ENCODE measurements at places on chromosomes 12 and 14.

- no peak for DNase-seq
Measured at GRCh38 chr14:52110441-52111086, 41.7 kb upstream of the NID2 start.

DNA sequence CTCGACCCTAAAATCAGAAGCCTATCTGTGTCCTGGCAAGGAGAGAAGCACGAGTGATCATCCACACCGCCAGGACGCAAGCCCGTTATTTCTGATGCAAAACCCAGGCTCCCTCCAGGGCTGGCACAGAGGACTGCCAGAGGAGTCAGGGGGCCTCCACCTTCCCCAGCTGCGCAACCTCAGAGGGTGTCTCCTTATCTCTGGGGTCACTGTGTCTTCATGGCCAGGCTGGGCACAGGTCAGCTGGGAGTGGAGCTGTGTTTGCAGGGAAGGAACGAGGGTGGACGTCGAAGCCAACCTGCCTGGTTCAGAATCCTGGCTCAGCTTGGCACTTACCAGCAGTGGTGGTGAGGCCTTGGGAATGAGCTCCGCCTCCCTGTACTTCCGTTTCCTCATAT lies 12.0 kb upstream of the SERPINA3 start:
- DNase-seq = no peak

GRCh38 chr12:122839907-122840554 lies 4.8 kb downstream of the HIP1R start:
- DNase-seq = no peak

GRCh38 chr14:68843471-68844209 lies 50.8 kb upstream of the ZFP36L1 start:
- DNase-seq = peak; percentile 77

DNA sequence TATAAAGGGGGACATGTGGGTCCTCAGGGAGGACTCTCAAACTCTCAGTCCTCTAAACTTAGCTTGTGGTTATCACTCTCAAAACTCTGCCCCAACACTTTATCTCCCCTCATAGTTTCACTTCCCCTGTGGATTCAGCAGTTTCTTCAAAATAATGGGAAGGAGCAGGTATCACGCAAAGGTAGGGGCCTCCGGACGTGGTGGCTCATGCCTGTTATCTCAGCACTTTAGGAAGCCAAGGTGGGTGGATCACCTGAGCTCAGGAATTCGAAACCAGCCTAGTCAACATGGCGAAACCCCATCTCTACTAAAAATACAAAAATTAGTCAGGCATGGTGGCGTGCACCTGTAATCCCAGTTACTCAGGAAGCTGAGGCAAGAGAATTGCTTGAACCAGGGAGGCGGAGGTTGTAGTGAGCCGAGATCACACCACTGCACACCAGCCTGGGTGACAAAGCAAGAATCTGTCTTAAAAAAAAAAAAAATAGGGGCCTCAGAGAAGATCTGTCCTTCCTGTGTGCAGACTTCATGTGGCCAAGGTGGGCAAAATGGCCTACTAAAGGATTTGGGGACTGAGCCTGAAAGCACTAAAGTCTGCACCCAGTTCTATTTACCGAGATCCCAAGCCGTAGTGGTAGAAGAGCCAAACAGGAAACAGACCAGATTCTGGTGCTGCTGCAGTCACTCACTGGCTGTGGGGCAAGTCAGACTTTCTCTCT lies 6.4 kb downstream of the ITGB7 start:
- peak; percentile 51 for DNase-seq

DNA sequence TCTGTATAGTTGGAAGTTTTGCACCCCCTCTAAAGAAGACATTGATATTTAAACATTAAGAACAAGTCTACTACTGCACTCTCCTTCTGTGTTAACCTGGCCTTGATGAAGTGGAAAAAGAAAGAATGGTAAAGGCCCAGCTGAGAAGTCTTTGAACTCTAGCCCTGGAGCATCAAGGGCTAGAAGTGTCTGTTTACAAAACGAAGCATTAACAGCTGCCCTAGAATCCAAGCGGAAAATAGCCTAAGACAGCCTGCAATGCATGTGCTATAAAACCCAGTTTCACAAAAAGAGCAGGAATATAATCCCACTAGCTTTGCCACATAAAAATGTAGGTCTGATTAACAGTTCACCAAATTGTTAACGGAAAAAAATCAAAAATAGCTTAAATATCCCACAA lies 60.5 kb downstream of the NUMB start:
- no peak for DNase-seq

DNA sequence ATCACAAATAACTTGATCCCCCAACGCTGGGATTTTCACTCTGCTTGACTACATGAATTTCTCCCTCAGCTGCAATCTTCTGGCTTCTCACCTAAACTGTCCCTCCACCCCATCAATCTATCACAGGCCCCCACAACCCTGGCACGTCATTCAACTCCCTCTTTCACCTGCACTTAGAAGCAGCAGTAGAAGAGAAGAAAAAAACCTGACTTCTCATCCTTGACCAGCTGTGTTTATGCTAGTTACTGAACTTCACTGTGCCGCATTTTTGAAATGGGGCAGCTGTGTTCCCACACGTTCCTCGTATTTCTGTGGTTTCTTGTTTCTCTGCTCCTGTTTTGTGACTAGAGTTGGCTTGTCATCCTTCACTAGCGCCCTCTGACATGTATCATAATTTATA lies 35.0 kb downstream of the ITPR2 start:
- DNase-seq = no peak

DNA sequence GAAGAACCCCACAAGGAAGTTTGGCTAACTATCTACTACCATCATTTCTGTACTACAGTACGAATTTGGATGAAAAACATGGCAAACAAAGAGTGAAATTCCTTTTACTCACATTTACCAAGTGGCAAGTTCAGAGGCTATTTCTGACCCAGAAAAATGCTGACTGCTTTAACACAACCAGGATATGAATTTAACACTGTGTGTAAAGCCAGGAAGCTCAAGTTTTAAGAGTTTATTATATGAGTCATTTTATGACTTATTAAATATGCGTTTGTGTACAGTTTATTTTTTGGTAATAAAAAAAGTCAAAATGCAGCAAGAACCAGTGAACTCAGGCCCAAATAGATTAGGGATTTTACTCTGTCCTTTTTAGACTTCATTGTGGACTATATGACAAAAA lies 58.4 kb upstream of the STAC3 start:
- no peak for DNase-seq

- DNase-seq = no peak
Measured at GRCh38 chr12:49805409-49805808, 22.8 kb downstream of the NCKAP5L start.

DNA sequence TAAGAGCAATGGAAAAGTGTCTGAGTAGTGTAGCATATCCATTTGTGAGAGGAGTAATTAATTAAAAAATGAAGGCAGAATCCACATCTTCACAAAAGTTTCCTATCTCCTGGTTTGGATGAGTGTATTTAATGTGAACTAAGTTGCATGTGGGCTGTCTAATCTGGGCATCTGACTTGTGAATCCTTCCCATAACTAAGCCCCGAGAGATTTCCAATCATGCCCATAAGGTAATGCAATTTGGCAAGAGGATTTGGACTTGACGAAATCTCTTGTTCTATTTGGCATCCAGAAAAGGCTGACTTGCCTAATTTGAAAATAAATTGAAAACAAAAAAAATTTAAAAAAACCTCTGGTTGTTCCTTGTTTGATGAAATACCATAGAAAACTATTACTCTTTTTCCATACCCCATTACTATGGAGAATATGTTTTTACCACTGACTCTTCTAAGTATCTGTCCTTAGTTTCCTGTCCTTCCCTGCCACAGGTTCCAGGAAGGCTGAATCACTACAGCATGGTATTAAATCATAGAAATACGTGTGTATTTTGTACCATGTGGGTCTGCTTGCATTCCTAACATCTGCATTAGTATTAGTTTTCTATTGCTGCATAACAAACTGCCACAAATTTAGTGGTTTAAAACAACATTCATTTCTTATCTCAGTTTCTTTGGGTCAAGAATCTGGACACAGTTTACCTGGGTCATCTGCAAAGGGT lies 48.4 kb downstream of the ETV6 start:
- DNase-seq = no peak

GRCh38 chr14:54728700-54729527 lies 162.0 kb downstream of the SAMD4A start:
- DNase-seq = no peak

- DNase-seq = no peak
Measured at GRCh38 chr12:4118601-4119156, 154.9 kb upstream of the CCND2 start.

- DNase-seq = no peak
Measured at GRCh38 chr14:55929136-55929535, 189.1 kb upstream of the PELI2 start.

DNA sequence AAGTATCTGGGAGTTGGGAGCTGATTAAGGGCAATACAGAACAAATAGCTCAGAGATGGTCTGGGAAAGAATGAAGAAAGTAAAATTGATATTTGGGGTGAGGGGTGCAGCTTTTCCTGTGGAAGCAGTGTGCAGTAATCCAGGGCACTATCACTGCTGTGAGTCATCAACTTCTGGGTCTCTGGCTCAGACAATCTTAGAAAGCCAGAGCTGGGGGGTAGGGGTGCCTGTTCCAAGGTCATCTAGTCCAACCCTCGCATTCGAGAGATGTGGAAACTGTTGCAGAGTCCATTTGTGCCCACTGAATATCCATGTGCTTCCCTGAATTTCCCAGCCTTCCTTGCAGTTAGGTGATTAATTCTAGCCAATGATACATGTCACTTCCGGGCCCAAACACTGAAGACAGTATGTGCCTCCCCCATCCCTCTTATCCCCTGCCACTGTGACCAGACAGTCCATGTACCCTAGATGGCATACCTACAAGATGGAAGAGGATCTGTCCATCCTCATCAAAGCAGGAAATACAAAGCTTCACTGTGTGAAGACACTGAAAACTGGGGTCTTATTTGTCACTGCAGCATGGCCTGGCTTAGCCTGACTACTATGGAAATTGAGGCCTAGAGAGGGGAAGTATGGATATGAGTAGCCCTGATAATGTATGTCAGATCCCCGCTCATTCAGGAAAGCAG lies 51.9 kb downstream of the ZFP36L1 start:
- DNase-seq = no peak

GRCh38 chr14:52348279-52348678 lies 34.2 kb downstream of the PTGER2 start:
- no peak for DNase-seq
